Renal cortical epithelial cell (primary cell): ENCODE measurements at places on chromosomes 12 and 14. TPM values are rescaled to one million over a fixed set of nuclear protein-coding genes. Genes with fewer than 3 reads are reported as not detected.

SRRM4 gene
- total RNA-seq = under 0.01 TPM in 1 of 2 replicates, not detected in the other

- peak; percentile 14 for DNase-seq
Observed at GRCh38 chr12:3491938-3492792, 1.2 kb downstream of the PRMT8 start.

DNA sequence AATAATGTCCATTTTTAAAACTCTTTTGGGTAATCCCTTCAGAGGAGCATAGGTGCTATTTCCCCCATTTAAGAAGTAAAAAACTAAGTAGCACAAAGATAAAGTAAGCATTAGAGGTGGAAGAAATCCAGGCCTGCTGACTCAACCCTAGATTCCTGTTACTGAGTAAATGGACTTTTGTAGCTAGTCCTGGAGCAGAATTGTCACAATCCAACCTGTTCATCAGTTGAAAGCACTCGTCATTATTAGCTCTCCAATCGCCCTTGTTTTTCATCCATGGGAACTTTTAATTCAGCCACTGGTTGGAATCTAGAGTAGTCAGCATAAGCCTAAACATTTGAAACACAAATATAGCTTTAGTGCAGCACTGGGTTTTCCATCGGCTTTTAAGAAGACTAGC, 139.5 kb upstream of the AMIGO2 start:
- peak; percentile 68 for DNase-seq

GRCh38 chr12:120359128-120359527, 9.8 kb downstream of the MSI1 start:
- no peak for DNase-seq

DNA sequence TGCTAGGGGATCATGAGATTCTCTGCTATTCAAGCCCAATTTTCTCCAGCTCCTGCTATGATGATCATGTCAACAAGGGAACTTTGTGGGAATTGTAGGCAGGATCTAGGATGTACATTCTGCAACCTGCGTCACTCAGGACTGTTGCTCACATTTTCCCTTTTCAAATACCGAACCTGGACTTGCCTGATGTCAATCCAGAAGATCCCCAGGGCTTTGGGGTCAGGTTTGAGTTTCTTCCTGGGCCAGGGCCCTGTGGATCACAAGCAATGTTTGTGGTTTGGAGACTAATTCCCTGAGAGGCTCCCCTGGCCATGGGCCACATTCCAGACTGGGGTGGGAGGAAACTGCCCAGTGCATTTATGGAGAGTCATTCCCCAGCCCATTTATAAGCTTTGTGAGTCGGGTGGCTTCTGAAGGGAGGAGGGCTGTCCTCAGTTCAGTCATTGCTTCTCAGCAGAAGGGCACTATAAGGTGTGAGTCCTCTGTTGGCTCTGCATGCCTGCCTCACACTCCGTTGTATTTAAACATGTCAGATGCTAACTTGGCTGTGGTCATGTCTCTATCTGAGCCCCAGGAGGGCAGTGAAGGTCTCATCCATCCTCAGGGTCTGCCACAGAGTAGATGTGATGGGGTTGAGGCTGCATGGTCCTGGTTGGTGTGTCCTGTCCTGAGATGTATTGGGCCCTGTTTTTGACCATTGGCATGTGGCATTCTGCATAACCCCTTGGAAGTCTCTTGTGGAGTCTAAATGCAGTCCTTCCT, 6.5 kb downstream of the KRT86 start:
- DNase-seq = peak; percentile 94
